Natural killer cell treated with Interleukin-12 subunit alpha and Interleukin-12 subunit beta and Interleukin-15 and Interleukin-18, amount 100 ng/mL, for 72 hours (primary cell): ENCODE measurements at places on chromosomes 7 and 10.

- H3K4me3 ChIP-seq = no peak overlapping the region
- no peak overlapping the region for H3K27ac ChIP-seq
- H3K36me3 ChIP-seq = no peaks in the 10 kb centered on the region
- peaks cover 2% of the 10 kb centered on the region for H3K27me3 ChIP-seq
These were observed 361.6 kb upstream of the SHH start for GRCh38 chr7:156173748-156174353.

DNA sequence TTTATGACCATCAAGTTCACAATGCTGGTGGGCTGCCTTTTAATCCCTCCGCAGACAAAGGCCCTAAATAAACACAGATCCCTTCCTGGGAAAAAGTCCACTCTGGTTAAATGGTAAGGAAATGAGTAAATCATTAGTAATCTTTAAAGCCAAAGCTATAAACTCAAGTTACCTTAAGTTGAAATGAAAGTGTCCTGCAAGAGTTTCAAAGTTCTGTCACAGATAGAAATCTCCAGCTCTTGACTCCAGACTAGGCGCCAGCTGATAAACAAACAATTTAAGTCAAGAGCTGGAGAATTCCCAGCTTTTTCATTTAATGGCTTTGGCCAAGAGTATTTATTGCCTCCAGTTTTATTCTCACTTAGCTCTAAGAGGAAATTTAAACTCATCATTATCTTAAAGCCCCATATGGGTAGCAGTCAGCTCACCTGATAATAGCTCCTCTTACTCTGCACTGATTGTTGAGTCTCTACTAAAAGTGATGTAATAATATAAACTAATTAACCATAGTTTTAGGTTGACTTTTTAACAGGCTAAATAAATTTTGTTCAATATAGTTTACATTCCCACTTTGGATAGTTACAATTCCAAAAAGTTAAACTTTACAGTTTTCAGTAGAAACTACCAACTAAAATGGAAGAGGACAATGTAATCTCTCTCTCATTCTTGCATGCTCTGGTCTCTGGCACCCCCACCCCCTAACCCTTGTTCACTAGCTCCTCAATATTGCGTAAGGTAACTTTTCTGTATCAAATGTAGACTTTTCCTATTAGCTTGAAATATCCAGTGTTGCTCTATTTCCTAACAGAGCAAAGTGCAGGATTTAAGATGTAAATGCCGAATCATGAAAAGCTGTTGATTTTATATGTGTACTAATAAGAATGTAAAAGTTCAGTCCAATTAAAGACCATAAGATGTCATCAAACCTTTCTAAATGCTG, 56.1 kb downstream of the HIBADH start:
- no peak overlapping the region for H3K27ac ChIP-seq
- H3K36me3 ChIP-seq = no peaks in the 10 kb centered on the region
- no peak overlapping the region for H3K4me3 ChIP-seq
- H3K4me1 ChIP-seq = no peaks in the 10 kb centered on the region

- peaks cover 20% of the 10 kb centered on the region for H3K4me1 ChIP-seq
- no peaks in the 10 kb centered on the region for H3K36me3 ChIP-seq
- DNase-seq = peak; percentile 81
These were observed 7.4 kb upstream of the APBB1IP start for GRCh38 chr10:26430641-26431163.

DNA sequence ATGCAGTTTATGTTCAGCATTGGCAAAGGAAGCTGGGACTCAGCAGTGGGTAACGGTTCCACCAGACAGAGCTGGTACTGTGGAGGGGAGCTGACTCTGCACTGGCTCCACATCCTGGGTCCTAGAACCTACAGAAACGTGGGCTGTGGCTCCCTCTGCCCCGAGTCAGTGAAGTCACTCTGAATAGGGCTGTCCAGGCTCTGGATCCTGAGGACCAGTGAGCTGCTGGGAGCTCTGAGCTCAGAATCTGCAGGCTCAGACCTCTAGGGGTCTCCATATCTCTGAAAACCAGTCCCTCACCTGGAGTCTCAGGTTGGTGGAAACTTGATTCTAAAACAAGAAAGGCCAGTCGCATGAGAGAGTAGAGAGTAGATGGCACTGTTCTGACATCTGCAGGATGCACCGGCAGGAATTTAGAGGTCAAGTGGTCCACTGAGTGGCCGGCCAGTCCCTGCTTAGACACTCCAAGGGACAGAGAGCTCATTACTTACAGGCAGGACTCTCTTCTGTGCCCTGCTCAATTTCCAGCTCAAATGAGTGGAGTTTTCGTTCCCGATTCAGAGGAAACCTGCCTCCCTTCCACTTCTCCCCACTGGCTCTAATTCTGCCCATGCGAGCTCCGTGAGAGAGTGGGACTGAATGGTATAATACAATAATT, 18.6 kb downstream of the NPFFR1 start:
- peaks cover 12% of the 10 kb centered on the region for H3K4me1 ChIP-seq
- no peak for DNase-seq
- H3K4me3 ChIP-seq = no peak overlapping the region
- H3K27ac ChIP-seq = peak overlapping the region; percentile 57
